ENCODE measurements at places on chromosomes 5 and 9. TPM values are rescaled to one million over a fixed set of nuclear protein-coding genes. Genes with fewer than 3 reads are reported as not detected.

The CDC20B gene
- not detected for total RNA-seq

The PAPPA gene
- total RNA-seq = 9.5 TPM

The RCL1 gene
- 16.8 TPM for total RNA-seq

The TMEM232 gene
- total RNA-seq = 1.3 TPM

The SPINK4 gene
- not detected for total RNA-seq

The NR4A3 gene
- 0.13 TPM for total RNA-seq

The TLX3 gene
- total RNA-seq = not detected

The BAAT gene
- total RNA-seq = 0.13 TPM

The MAMDC4 gene
- 3.2 TPM for total RNA-seq

The FBP2 gene
- not detected for total RNA-seq

The ANKRD55 gene
- total RNA-seq = not detected

The KCNIP1 gene
- total RNA-seq = 0.81 TPM

The PKD2L2 gene
- total RNA-seq = not detected

The DIPK1B gene
- total RNA-seq = 18.1 TPM

The FOXD4L6 gene
- not detected for total RNA-seq

The MLANA gene
- total RNA-seq = not detected

The PCDHGA7 gene
- total RNA-seq = 4.1 TPM

The TRMO gene
- total RNA-seq = 7.5 TPM

The IL5 gene
- total RNA-seq = not detected

The SLC4A9 gene
- total RNA-seq = 0.13 TPM

The PCDHGA12 gene
- 3.4 TPM for total RNA-seq

The GRXCR2 gene
- total RNA-seq = not detected

The SPATA31D4 gene
- total RNA-seq = not detected

The FGF10 gene
- not detected for total RNA-seq

The PRLR gene
- under 0.01 TPM for total RNA-seq

The SPATA31E1 gene
- not detected for total RNA-seq

The SCAI gene
- total RNA-seq = 3.6 TPM

The GCNT4 gene
- total RNA-seq = 1.1 TPM

The ADAMTSL2 gene
- 0.25 TPM for total RNA-seq

The TTC16 gene
- total RNA-seq = not detected

The GGTA1 gene
- not detected for total RNA-seq

The HMCN2 gene
- not detected for total RNA-seq

The ZMAT2 gene
- total RNA-seq = 8.8 TPM

The BTNL8 gene
- not detected for total RNA-seq

The MEIKIN gene
- total RNA-seq = not detected

The SETD9 gene
- 17.6 TPM for total RNA-seq

The IL9 gene
- not detected for total RNA-seq
